ENCODE measurements at places on chromosomes 2 and 18. TPM values are rescaled to one million over a fixed set of nuclear protein-coding genes. Genes with fewer than 3 reads are reported as not detected.
A peak's percentile ranks its signal among the peaks of the same experiment; 100 is the strongest.

Gene LONRF2
- polyA plus RNA-seq, result 16.5 TPM

Gene KIDINS220
- polyA plus RNA-seq, result 33.8 TPM

Gene MPP4
- not detected for polyA plus RNA-seq

DNA sequence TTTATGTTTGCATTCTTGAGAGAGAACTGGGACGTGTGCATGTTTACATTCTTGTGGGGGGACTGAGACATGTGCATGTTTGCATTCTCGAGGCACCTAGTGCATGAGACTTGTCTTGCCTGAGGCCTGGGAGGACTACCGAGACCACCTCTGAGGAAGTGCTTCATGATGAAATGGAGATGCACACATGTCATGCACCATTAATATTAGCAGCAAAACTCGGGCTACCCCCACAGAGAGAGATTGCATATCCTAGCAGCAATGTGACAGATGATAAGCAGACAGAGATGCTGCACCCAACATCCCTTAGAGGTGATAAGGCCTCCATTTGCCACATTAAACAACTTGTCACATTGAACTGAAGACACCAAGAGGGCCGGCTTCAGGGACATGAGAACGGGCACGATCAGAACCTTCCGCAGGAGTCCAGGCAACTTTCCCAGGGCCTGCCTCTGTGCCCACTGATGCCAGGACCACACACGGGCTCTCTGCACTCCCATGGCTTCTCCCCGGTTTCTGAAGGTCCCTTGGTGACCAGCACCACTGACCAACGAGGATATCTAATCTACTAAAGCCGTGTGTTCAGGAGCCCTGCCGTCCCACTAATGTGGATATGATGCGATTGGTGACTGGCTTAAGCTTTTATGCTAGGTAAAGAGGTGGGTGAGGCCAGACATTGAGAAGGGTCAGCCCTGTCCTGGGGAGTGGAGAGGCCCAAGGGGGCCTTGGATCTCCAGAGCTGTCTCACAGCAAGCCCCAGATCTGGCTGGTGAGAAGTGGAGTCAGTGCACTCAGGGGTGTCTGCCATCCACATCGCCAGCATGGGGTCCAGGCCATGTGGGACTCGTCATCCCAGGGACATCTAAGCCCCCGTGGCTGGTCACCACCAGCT is 208.3 kb downstream of the NDUFA10 start:
- DNase-seq, result peak; percentile 12
- H3K36me3 ChIP-seq, result no peaks in the 10 kb centered on the region
- no peak overlapping the region for H3K4me3 ChIP-seq
- peaks cover 9% of the 10 kb centered on the region for H3K4me1 ChIP-seq

- peak overlapping the region; percentile 85 for H3K4me3 ChIP-seq
- H3K4me1 ChIP-seq, result peaks cover 3% of the 10 kb centered on the region
- H3K36me3 ChIP-seq, result no peaks in the 10 kb centered on the region
- peak; percentile 34 for DNase-seq
Measured at GRCh38 chr2:127700527-127701192, 637 bp upstream of the SFT2D3 start.
